KBM-7 (cell line): ENCODE measurements at places on chromosomes 3 and 15.

DNA sequence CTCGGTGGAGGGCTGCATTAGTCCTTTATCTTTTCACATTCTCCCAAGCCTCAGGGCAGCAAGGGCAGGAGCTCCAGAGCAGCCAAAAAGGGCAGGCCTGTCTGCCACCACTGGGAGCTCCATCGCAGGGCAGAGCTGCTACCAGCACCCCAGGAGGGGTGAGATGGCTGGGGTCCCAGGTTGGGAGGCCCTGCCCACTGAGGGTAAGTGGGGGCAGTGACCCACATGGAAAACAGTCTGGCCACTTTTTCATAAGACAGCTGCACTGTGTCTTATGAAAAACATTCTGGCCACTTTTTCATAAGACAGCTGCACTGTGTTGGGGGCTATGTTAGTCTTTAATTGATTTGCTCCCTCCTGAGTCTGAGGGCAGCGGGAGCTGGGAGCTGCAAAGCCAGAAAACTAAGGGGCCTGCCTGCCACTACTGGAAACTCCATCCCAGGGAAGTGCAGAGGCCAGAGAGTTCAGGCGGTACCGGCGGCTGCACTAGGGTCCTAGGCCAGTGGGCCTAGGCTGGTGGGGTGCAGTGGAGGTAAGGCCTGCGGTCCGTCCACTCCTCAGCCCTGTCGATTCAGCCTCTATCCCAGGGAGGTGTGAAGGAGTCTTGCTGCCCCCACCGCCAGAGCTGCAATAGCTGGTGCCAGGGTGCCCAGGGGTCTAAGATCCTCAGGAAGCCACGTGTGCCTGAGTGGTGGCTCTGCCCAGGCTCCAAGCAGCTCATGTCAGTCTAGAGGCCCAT, 45.4 kb downstream of the TMCO5A start:
- no peak for DNase-seq

- DNase-seq, result no peak
Observed at GRCh38 chr3:41569632-41570305, 370.5 kb downstream of the CTNNB1 start.

GRCh38 chr3:116264546-116265319, 180.6 kb downstream of the LSAMP start:
- no peak for DNase-seq

- no peak for DNase-seq
Observed at GRCh38 chr15:42547918-42548248, 710 bp downstream of the LRRC57 start.

- no peak for DNase-seq
Observed at GRCh38 chr3:25143356-25144025, 284.6 kb upstream of the RARB start.

GRCh38 chr3:103953796-103954195, 1412.9 kb upstream of the ALCAM start:
- no peak for DNase-seq

GRCh38 chr3:12756175-12756574, 2.9 kb downstream of the TMEM40 start:
- no peak for DNase-seq

DNA sequence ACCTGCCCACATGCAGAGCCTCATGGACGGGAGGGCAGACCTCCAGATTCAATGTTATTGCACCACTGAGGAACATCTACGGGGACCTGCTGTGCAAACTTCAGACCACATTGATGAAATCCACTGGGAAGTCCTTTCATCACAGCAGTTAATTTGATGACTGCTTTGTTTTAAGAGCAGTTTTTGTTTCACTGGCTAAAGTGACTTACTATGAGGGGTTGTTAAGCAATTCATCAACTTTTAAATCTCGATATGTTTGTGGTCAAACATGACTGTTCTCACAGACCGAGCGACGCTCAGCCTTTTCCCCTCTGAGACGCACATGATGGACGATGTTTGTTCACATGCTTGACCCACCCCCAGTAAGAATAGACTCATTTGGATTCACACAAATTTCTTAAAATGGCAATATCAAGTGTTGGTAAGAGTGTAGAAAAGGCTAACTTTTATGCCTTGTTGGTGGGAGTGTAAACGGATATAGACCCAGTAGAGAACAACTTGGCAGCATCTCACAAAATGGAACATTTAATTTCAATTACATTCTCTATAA, 35.9 kb upstream of the IREB2 start:
- no peak for DNase-seq

DNA sequence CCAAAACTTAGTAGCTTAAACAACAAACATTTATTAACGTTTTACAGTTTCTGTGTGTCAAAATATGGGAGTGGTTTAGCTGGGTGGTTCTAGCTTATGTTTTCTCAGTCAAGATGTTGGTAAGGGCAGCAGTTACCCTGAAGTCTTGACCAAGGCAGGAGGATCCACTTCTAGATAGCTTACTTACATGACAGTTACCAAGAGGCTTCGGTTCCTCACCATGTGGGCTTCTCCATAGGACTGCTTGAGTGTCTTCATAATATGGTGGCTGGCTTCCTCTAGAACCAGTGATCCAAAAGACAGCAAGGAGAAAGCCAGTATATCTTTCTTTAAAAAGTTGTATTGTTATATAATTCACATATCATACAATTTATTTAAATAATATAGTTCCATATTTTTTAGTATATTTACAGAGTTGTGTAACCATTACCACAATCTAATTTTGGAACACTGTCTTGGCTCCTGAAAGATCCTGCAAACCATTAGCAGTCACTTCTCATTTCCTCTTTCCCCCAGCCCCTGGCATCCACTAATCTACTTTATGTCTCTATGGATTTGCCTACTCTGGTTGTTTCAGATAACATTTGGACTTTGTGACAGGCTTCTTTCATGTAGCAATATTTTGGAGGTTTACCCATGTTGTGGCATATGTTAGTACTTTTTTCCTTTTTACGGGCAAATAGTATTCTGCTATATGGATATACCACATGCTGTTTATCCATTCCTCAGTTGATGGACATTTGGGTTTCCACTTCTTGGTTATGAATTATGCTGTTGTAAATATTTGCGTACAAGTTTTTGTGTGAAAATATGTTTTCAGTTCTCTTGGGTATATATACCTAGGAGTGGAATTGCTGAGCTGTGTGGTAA, 33.3 kb downstream of the MAPK6 start:
- DNase-seq, result peak; percentile 60
